ENCODE measurements at places on chromosomes 1 and 21. TPM values are rescaled to one million over a fixed set of nuclear protein-coding genes. Genes with fewer than 3 reads are reported as not detected.

Gene CD34
- total RNA-seq = 1.6 TPM

Gene CFHR3
- total RNA-seq = 0.93 TPM

- DNase-seq = no peak
- no peaks in the 10 kb centered on the region for H3K27me3 ChIP-seq
- H3K4me3 ChIP-seq = no peak overlapping the region
These were observed 408.3 kb upstream of the NR5A2 start for GRCh38 chr1:199619223-199619622.

DNA sequence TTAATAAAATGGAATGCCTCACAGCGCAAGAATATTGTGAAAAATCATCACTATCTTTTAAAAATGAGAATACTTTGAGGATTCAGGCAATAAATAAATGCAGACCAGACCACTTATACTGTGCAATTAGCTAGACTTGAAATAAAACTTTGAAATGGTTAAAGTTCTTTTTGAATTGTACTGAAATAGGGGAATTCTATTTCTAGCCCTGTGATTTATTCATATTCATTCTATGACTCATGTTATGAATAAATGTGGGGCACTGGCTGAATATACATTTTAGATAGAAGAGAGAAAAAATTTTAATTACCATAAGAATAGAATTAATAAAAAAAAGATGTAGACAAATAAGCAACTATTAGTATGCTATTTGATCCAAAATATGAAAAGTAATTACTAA lies 16.4 kb upstream of the USP25 start:
- no peak overlapping the region for H3K4me3 ChIP-seq
- peaks cover 9% of the 10 kb centered on the region for H3K4me1 ChIP-seq
- DNase-seq = no peak

- no peak overlapping the region for H3K4me3 ChIP-seq
- H3K4me1 ChIP-seq = no peaks in the 10 kb centered on the region
- no peaks in the 10 kb centered on the region for H3K36me3 ChIP-seq
These were observed 31.0 kb downstream of the TENT5C start for GRCh38 chr1:117636637-117637425.

DNA sequence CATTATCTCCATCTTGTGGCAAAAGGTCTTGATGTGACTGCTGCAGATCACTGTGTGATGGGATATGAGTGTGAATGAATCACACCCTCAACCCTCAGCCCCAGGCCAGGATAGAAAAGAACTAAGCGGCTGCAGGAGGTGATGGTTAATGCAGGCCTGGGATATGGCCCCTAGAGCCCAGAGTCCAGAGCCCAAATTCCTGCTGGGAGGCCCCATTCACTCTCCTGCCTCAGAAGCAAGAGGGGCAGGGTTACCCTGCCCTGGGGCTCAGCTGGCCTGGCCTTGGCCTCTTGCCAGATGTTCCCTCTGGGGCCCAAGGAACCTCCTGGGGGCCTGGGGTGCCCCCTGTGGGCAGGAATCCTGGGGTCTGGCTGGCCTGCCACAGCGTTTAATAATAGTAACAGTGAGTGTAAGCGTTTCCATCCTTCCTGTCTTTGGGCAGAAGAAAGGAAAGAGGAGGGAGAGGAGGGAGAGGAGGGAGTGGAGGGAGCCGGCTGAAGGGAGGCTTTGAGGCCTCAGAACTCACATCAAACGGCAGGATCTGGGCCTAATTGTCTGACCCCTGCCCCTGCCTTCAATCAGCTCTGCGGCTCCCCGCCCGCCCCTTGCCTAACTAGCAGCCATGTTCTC lies 26.2 kb downstream of the DMAP1 start:
- peak; percentile 45 for DNase-seq
- peaks cover 47% of the 10 kb centered on the region for H3K4me1 ChIP-seq
- H3K36me3 ChIP-seq = peaks cover 9% of the 10 kb centered on the region
- peak overlapping the region; percentile 30 for H3K27ac ChIP-seq
- H3K27me3 ChIP-seq = peaks cover 2% of the 10 kb centered on the region

GRCh38 chr1:52037402-52037814 lies 3.8 kb upstream of the KTI12 start:
- peaks cover 19% of the 10 kb centered on the region for H3K36me3 ChIP-seq
- DNase-seq = no peak
- no peak overlapping the region for H3K27ac ChIP-seq

DNA sequence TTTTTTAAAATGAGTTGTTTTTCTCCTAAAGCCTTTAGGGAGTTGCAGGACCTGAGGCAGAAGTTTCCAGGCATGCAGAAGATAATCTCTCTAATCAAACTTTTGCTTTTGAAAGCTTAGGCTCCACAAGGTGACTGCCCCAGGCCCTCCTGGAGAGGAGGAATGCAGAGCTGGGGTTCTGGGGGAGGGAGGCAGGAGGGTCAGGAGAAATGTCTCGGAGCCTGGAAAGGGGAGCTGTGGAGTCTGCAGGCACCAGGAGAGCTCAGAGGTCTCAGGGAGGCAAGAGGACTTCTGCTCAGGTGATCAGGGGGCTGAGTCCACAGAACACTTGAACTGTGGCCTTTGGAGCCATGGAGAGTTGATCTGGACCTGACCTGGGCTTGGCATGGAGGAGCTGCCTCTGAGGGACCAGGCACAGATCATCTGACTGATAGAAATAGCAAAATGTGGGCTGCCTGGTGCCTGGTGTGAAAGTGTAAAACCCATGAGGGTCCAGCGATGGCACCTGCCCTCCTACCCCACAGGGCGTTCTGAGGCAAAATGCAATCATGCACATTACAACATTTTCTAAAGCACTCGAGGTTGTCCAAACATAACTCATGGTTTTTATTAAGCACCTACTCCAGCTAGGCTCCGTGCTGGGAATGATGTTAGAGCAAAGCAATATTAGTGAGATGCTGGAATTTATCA lies 10.0 kb upstream of the ABCG1 start:
- peaks cover 31% of the 10 kb centered on the region for H3K4me1 ChIP-seq
- peaks cover 15% of the 10 kb centered on the region for H3K27me3 ChIP-seq
- H3K27ac ChIP-seq = peak overlapping the region; percentile 17
- peaks cover 11% of the 10 kb centered on the region for H3K36me3 ChIP-seq

Measured in mesothelial cell of epicardium (in vitro differentiated cells).